Activated CD4-positive, alpha-beta memory T cell treated with anti-CD3 and anti-CD28 coated beads, Interleukin-2, amount 10 ng/mL, durations not matched to agents 7 days and 5 days (primary cell): ENCODE measurements at places on chromosomes 3 and 15. TPM values are rescaled to one million over a fixed set of nuclear protein-coding genes. Genes with fewer than 3 reads are reported as not detected.

GRCh38 chr3:166451997-166452396, 614.8 kb upstream of the BCHE start:
- no peaks in the 10 kb centered on the region for H3K4me1 ChIP-seq
- H3K27ac ChIP-seq, result no peak overlapping the region
- no peak for DNase-seq
- no peak overlapping the region for H3K4me3 ChIP-seq

GRCh38 chr15:72851586-72851985, 68.0 kb upstream of the ADPGK start:
- no peak for DNase-seq
- no peak overlapping the region for H3K27ac ChIP-seq
- H3K4me3 ChIP-seq, result no peak overlapping the region
- no peaks in the 10 kb centered on the region for H3K4me1 ChIP-seq
- peaks cover 10% of the 10 kb centered on the region for H3K27me3 ChIP-seq

DNA sequence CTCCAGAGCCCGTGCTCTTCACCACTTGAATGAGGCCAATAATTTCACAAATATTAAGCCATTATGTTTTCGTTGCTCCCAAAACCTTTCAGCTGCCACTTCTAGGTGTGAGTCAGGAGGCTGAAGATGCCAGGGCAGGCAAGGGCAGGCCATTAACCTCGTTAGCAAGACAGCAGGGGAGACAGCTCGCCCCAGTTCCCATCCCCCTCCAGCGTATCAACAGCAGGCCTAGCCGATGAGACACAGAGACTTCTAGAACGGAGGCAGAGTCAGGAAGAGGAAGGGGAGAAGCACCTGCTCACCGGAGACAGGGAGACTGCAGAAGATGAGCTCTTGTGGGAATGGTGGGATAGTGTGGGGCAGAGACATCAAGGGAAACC, 28.0 kb upstream of the PLA2G4E start:
- no peak overlapping the region for H3K27ac ChIP-seq
- peaks cover 20% of the 10 kb centered on the region for H3K4me1 ChIP-seq
- peaks cover 21% of the 10 kb centered on the region for H3K27me3 ChIP-seq
- no peak for DNase-seq
- no peaks in the 10 kb centered on the region for H3K36me3 ChIP-seq

DNA sequence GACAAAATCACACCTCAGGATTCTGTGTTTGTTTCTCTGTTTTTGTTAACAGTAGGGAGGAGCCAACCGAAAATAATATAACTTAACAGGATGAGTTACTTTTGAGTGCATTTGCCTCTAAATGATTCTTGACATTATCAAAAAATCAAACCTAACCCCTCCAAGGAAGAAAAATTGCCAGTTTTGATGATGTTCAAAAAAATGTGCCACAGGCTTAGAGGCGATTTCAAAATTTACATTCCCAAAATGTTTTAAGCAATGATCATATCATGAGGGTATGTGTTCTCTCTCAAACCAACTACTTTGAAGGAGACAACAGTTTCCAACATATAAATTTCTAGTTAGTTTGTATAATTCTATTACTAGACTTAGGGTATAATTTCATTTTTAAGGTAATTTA, 6.7 kb downstream of the VGLL3 start:
- no peaks in the 10 kb centered on the region for H3K36me3 ChIP-seq
- no peaks in the 10 kb centered on the region for H3K4me1 ChIP-seq
- no peak for DNase-seq
- no peak overlapping the region for H3K27ac ChIP-seq
- no peak overlapping the region for H3K4me3 ChIP-seq
- peaks cover 5% of the 10 kb centered on the region for H3K27me3 ChIP-seq

NR1I2 gene
- 0.13 TPM for total RNA-seq

DNA sequence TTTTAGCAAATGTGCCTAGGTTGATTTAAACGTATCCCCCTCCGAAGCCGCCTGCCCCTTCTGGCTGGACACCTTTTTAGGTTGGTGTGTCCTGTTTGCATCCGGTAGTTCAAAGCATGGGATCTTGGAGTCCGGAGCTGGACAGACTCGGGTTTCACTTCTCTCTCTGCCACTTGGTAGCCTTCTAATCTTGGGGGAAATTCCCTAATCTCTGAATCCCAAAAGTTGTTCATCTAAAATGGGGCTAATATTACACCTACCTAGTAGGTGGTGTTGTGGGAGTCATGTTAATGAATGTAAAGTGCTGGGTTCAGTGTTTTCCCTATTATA, 760 bp downstream of the FANCI start:
- peaks cover 44% of the 10 kb centered on the region for H3K36me3 ChIP-seq
- DNase-seq, result no peak
- H3K27me3 ChIP-seq, result peaks cover 3% of the 10 kb centered on the region
